CD4-positive, alpha-beta T cell treated with Interleukin-6 at 100 ng/mL for 8 hours (primary cell): ENCODE measurements at places on chromosomes 7 and 10.

GRCh38 chr10:515674-516073 lies 173.8 kb downstream of the DIP2C start:
- no peak for DNase-seq

DNA sequence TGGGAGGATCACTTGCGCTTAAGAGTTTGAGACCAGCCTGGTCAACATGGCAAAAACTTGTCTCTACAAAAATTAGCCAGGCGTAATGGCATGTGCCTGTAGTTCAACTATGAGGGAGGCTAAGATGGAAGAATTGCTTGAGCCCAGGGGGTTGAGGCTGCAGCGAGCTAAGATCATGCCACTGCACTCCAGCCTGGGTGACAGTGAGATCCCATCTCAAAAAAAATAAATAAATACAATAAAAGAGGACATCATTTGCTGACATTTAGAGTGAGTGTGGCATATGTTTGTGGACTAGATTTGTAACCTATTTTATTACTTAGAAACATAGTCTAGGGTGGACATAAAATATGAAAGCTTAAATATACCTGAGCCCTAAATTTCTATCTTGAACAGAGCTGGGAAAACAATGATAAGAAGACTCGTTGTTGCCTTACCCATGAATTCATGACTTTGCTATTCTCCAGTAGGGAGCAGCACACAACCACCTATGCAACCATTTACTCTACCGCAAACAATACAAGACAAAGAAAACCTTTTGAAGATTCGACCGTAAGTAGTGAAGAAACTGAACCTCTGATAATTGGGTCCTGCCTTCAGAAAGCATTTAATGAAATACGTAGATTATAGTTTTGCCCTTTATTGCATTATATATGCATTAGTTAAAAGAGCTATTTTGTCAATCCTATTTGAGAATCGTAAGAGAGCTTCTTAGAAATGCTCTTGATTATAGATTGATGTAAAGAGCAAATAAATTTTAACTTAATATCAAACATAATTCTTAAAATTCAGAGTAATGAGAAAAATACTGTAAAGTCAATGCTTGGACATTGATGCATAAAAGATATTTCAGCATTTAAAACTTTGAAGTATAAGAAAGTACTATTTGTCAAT lies 83.5 kb downstream of the GNAT3 start:
- no peak for DNase-seq

DNA sequence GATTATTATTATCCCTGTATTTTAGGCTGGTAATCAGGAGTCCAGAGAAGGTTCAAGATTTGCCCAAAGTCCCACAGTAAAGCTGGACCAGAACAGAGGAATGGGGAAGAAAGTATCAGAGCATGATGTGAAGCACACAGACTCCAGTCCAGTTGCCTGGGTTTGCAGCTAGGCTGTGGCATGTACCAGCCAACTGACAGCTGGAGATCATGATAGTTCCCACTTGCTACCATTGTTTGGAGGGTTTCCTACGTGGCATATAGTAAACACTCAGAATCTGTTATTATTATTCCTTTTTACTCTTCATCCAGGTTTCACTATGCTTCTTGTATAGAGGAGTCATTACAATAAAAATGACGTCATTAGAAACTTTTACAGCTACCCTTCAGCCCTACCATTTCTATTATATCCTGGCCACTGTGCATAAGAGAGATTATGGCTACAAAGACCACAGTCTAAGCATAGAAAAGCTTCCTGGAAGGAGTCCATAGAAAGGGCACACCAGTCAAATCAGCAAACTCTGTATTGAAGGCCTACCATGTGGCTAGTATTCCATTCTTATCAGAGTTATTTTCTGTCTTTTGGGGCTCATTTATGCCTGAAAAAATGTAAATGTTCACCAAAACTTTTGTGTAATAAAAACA lies 66.6 kb downstream of the MTPN start:
- DNase-seq = no peak

GRCh38 chr10:113431398-113432160 lies 121.3 kb upstream of the HABP2 start:
- no peak for DNase-seq

- DNase-seq = no peak
Observed at GRCh38 chr7:45663965-45664633, 89.9 kb downstream of the ADCY1 start.

GRCh38 chr10:42962110-42962901 lies 114.6 kb upstream of the RET start:
- DNase-seq = no peak

GRCh38 chr7:44101966-44102845 lies 1.9 kb upstream of the AEBP1 start:
- no peak for DNase-seq

DNA sequence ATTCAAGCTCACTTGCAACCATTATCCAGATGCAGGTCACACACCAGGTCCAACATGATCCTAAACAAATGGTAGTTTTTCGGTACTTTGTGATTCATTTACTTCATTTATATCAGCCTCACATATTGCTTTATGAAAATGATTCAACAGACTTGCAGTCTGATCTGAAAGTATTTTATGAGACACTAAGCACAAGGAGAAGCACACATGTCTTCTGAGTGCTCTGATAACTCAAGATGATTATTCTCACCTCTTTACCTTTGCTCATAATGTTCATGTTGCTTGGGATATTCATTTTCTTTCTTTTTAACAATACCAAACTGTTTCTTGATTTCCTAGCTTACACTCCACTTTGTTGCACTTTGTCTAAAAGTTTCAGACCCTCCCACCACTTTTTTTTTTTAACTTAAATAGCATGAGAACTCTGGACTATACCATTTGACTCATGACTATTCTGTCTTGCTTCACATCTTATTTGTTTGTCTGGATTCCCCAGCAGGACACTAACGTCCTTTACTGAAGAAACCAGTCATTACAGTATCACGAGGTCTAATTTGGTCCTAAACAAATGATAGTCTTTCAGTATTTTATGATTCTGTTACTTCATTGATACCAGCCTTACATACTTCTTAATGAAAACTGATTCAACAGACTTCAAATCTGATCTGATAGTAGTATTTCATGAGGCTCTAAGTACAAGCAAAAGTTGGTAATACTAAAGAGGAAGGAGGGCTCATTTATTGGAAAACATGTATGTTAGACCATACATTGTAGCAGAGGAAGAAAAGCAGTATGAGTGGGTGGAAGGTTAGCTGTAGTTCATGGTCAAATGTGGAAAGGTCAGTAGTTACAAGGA lies 171.8 kb upstream of the AHR start:
- no peak for DNase-seq

- no peak for DNase-seq
Observed at GRCh38 chr7:131321656-131322055, 6.0 kb upstream of the MKLN1 start.

DNA sequence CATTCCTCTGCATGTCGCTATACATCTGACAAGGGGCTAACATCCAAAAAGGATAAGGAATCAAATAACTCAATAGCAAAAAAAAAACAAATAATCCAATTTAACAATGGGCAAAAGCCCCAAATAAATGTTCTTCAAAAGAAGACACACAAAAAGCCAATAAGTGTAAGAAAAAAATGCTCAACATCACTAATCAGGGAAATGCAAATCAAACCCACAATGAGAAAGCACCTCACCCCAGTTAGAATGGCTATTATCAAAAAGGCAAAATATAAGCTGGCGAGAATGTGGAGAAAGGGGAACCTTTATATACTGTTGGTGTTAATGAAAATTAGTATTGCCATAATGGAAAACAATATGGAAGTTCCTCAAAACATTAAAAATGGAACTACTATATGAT lies 14.3 kb downstream of the ARHGAP12 start:
- no peak for DNase-seq

- no peak for DNase-seq
Observed at GRCh38 chr10:77420947-77421523, 216.6 kb downstream of the KCNMA1 start.

DNA sequence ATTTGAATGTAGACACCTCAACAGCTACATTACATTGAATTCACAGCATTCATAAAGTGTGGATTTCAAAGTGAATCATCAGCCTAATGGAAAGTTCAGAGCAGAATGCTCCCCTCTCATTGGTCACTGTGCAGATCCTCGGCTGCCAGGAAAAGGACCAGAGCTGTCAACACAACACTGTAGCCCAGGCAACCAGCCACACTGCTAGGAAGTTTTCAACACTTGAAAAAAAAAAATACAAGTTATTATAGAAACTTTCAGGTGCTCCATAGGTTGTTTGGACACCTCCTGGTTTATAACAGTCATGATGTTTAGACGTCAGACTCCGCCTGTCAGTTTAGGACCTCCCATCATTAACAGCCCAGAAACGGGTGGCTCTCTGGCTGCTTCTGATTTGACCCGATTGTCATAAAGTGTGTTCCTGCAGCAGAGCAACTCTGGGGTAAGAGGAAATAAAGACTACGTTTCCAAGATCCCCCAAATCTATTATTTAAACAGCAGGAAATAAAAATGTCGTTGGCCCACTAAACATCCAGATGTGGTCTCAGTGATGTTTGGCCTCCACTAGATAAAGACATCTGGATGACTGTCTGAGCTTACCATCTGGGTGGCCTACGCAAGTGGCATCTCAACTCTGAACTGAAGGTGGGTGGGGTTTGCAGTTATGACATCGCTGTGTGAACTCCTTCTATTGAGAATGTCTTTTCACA lies 117.4 kb downstream of the CABCOCO1 start:
- DNase-seq = no peak

DNA sequence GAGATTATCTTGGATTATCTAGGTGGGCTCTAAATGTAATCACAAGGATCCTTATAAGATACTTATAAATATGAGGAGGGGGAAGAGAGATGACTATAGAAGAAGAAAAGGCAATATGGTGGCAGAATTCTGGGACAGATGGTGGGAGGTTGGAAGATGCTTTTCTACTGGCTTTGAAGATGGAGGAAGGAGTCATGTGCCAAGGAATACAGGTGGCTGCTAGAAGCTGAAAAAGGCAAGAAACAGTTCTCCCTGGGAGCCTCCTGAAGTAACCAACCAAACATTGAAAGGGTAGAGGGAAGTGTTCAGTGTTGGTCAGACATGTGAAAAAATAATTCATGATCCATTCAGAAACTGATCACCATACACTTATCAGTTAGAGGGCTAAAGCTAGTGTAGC lies 213.3 kb downstream of the WDR11 start:
- DNase-seq = no peak

DNA sequence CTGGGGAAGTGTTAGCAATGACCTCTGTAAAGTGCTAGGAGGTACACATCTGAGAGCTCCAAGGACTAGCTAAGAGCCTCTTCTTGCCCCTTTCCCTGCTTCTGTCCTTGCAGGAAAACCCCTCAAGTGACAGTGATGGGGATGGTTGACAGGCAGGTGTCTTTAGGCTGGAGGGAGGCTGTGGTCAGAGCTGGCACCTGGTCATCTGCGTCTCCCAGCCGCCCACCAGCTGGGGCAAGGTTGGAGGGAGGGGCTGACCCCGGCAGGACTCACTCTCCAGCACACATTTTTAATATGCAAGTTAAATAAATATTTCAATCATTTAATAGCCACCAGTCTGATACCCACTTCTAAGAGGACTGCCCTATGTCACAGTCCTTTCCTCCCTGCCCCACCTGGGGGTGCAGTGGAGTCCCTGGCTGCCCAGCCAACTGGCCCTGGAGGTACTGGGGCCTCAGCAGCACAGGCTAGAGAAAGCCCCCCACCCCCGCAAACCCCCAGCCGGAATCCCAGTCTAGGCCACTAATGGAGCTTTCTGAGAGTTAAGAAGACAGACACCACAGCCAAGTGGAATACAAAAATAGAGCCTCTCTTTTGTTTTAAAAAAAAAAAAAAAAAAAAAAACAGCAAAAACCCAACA lies 6.3 kb downstream of the FGF8 start:
- no peak for DNase-seq

GRCh38 chr7:82396343-82396742 lies 47.2 kb downstream of the CACNA2D1 start:
- no peak for DNase-seq

- DNase-seq = no peak
Observed at GRCh38 chr10:133040198-133040597, 47.5 kb upstream of the ADGRA1 start.

- no peak for DNase-seq
Observed at GRCh38 chr7:125147047-125147446, 217.4 kb upstream of the POT1 start.

DNA sequence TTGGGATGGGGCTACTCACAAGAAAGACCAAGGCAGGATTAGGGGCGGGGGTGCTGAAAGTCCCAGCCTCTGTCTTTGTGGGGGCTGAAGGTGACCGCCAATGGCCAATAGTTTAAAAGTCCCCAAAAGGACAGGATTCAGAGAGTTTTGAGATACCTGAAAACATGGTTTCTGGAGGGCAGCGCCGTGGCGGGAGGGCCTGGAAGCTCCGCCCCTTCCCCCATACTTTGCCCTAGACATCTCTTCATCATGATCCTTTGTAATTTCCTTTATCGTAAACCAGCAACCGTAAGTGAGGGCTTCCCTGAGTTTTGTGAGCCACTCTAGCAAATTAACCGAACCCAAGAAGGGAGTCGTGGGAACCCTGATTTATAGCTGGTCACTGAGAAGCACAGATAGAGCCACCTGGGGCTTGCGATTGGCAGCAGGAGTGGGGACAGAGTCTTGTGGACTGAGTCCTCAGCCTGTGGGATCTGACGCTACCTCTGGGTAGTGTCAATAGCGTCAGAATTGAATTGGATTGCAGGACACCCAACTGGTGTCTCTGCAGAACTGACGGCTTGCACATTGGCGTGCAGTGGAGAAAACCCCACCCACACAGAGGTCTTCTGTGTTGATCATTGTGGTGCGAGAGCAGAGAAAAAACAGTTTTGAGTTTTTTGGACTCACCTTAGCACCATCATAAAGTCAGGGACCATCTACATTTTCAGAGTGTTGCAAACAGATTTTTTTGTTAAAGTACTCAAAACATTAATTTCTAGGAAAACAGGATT lies 169.3 kb downstream of the USP6NL start:
- DNase-seq = no peak

DNA sequence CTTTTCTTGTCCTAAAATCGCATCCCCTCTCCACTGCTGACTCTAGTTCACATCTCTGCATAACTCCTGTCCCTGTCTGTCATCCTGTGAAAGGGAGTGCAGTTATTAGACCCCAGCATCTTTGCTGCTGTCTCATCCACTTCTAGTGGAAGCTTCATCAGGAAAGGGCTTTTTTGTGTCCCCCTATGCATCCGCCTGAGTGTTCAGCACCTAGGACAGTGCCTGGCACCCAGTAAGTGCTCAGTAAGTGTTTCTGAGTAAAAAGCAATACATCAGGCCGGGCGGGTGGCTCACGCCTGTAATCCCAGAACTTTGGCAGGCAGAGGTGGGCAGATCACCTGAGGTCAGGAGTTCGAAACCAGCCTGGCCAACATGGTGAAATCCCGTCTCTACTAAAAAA lies 211.8 kb upstream of the FOXK1 start:
- no peak for DNase-seq
